AG09309 (cell line): ENCODE measurements at places on chromosomes 1 and 21.

- no peak for DNase-seq
Measured at GRCh38 chr21:30257773-30258172, 25.0 kb downstream of the KRTAP24-1 start.

GRCh38 chr1:178619042-178619927 is 105.8 kb upstream of the RALGPS2 start:
- DNase-seq = no peak

DNA sequence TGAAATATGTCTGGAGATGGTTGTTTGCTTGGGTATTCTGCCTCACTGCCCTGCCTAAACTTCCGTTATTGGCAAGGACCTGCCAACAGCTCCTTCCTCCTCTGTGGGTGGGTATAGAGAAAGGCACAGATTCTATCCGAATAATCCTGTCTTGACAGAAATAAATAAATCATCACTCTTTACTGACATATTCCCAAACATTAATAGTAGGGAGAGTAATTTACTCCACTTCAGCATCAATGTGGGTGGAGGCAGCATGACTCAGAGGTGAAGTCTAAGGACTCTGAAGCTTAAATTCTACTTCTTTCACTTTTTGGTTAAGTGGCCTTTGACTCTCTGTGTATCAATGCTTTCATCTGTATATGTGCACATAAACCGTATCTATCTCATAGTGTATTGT is 2.9 kb downstream of the CD84 start:
- no peak for DNase-seq

DNA sequence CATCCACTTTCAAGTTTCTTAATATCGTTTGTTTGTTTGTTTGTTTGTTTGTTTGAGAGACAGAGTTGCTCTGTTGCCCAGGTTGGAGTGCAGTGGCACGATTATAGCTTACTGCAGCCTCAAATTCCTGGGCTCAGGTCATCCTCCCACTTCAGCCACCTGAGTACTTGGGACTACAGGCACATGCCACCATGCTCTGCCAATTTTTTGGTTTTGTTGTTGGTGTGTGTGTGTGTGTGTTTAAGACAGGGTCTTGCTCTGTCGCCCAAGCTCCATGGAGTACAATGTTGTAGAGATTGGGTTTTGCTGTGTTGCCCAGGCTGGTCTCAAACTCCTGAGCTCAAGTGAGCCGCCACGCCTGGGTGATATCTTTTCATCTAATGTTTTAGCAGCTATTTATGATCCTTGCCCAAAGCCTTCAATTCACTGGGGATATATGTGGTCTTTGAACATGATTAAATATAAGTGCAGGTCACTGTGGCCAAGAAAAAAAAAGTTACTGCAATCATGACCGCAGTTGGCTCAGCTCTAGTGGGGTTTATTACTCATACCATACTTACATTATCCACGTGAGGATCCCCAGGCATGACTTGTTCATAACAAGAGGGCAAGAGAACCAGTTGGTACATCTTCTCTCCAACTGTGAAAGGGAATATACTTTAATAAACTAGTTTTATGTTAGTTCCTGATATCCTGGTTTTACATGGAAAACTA is 8.0 kb downstream of the RRP1B start:
- DNase-seq = peak; percentile 70

- DNase-seq = no peak
Measured at GRCh38 chr1:205578780-205579571, 52.8 kb downstream of the ELK4 start.

GRCh38 chr1:172086137-172086536 is 244.8 kb downstream of the DNM3 start:
- no peak for DNase-seq

GRCh38 chr1:183862967-183863366 is 58.0 kb downstream of the RGL1 start:
- DNase-seq = no peak

DNA sequence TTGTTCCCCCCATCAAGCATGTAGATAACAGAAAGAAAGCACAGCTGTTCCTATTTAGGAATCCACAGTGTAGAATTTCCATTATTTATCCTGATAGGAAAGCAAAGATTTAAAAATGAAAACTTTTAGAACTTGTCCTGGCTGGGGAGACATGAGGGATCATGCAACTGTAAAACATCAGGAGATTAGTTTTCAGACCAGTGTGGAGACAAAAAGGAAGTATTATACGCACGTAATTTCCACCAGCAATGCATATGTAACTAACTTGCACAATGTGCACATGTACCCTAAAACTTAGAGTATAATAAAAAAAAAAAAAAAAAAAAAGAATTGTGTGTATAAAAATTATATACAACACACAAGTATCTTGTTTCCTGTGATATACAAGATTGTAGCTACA is 172.4 kb downstream of the NEGR1 start:
- no peak for DNase-seq

DNA sequence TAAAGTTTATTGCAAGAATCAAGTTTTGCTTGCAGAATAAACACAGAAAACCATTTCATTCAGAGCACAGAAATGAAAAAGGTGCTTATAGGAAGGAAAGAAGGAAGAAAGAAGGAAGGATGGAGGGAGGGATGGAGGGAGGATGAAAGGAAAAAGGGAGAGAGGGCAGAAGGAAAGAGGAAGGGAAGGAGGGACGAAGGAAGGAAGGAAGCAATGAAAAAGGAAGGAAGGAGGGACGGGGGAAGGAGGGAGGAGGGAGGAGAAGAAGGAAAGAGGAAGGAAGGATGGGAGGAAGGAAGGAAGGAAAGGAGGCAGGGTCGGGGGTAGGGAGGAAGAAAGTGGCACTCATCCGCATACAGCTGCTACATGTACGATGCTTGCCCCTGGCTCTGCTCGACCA is 104.9 kb upstream of the GCLM start:
- DNase-seq = no peak

GRCh38 chr1:10889650-10890353 is 93.4 kb upstream of the CASZ1 start:
- DNase-seq = no peak

DNA sequence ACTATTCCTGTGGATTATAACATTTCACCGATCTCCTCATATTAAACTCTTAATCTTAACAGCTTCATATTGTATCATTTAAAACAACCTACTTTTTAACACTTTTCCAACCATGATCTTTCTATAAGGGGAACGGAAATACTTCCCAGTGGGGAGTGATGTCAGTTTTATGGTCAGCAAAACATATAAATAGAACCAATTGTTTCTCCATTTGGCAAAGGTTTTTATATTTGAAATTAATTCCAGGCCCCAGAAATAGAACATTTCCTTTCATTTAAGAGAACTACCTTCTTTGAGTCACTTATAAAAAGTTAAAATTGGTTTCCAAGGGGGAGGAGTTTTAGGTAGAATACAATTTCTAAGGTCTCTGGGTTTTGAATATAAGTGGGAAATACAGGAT is 189.6 kb downstream of the TGFBR3 start:
- DNase-seq = no peak

DNA sequence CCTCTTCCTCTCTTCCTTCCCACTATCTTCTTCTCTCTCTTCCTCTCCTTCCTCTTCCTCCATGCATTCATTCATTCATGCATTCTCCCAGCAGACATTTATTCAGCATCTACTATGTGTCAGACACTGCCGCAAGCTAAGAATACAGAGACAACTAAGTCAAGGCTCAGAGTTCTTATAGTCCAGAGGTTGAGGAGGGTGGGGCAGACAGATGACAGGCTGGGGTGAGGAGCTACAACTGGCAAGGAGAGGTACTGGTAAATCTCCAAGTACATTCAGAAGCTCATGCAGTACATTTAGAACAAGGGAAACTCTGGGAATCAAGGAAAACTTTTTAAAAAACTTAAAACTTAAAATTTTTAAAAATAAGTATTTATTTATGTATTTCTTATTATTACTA is 56.4 kb upstream of the FMOD start:
- DNase-seq = no peak

GRCh38 chr21:29080454-29080941 is 7.0 kb upstream of the CCT8 start:
- no peak for DNase-seq

GRCh38 chr1:16239972-16240491 is 3.0 kb upstream of the CPLANE2 start:
- DNase-seq = no peak

DNA sequence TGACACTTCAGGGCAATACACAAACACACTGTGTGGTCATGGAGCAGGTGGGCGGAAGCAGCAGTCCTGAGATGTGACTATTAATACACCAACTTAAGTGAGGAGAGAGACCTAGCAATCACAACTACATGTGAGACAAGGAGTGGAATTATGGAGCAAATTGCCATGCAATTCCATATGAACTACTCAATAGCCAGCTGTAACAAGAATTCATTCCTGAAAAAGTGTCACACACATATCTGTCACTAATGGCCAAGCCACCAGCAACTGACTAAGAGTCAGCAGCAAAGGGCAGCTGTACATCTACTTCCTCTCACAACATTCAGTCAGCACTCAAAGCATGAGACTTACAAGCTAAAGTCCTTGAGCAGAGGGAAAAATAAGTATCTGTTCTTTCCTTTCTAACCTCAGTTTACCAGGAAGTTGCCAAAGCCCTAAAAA is 46.2 kb downstream of the GPR3 start:
- DNase-seq = no peak

GRCh38 chr1:94285031-94285654 is 47.8 kb upstream of the ARHGAP29 start:
- no peak for DNase-seq

- peak; percentile 17 for DNase-seq
Measured at GRCh38 chr1:25608488-25609178, 8.0 kb upstream of the MAN1C1 start.

GRCh38 chr1:38662126-38662525 is 197.4 kb downstream of the RRAGC start:
- DNase-seq = no peak

DNA sequence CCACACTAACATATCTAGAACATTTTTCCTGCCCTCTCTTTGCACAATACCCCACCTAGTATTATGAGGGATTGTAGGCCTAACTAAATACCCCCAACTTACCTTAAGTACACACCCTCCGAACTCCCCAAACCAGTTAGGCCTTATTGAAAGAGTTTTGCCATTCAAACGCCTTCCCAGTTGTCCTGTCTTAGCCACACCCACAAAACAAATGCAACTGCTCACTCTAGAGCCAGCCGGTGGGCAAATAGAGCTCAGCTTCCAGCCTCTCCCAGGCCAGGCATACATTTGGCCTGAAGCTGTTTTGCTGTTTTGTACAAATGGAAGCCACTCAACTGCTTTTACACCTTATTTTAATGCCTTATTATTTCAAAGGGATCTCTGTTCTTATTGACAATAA is 224.2 kb upstream of the RUNX1 start:
- no peak for DNase-seq

DNA sequence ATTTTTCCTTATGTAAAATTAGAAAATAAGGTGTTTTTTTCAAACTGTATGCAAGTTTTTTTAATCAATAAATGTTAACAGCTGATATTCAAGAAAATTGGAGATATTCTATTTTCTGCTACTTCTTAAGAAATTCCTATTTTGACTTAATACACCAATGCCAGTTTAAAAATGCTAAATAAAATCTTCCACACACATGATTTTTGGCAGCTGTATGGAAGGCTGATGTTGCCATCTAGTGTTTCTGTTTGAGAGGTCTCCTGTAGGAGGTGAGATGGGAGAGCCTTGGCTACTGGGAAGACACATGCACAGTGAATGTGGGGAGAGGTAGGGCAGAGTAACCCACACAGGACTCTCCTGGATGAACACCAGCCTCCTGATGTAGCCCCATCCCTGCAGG is 29.2 kb upstream of the OR2B11 start:
- no peak for DNase-seq

GRCh38 chr1:103911450-103911849 is 161.8 kb downstream of the AMY1C start:
- no peak for DNase-seq

GRCh38 chr1:227174164-227174563 is 144.1 kb downstream of the CDC42BPA start:
- peak; percentile 53 for DNase-seq

DNA sequence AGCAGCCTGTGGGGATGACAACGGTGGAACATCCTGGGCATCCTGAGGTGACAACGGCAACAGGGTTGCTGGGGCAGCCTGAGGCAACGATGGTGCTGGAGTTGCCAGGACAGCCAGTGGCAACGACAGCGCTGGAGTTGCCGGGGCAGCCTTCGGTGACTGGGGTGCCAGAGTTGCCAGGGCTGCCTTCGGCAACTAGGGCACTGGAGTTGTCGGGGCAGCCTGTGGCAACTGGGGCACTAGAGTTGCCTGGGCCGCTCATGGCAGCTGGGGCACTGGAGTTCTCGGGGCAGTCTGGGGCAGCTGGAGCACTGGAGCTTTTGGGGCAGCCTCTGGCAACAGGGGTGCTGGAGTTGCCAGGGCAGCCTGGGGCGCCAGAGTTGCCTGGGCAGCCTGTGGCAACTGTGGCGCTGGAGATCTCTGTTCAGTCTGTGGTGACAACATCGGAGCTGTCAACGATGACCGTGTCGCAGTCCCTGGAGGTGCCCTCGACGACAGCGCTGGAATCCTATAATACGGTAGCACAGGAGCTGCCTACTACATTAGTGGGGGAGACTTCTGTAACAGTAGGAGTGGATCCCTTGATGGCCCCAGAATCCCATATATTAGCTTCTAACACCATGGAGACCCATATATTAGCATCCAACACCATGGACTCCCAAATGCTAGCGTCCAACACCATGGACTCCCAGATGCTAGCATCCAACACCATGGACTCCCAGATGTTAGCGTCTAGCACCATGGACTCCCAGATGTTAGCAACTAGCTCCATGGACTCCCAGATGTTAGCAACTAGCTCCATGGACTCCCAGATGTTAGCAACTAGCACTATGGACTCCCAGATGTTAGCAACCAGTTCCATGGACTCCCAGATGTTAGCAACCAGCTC is 8.2 kb downstream of the SON start:
- no peak for DNase-seq

- no peak for DNase-seq
Measured at GRCh38 chr1:21385022-21385421, 54.9 kb upstream of the NBPF3 start.

DNA sequence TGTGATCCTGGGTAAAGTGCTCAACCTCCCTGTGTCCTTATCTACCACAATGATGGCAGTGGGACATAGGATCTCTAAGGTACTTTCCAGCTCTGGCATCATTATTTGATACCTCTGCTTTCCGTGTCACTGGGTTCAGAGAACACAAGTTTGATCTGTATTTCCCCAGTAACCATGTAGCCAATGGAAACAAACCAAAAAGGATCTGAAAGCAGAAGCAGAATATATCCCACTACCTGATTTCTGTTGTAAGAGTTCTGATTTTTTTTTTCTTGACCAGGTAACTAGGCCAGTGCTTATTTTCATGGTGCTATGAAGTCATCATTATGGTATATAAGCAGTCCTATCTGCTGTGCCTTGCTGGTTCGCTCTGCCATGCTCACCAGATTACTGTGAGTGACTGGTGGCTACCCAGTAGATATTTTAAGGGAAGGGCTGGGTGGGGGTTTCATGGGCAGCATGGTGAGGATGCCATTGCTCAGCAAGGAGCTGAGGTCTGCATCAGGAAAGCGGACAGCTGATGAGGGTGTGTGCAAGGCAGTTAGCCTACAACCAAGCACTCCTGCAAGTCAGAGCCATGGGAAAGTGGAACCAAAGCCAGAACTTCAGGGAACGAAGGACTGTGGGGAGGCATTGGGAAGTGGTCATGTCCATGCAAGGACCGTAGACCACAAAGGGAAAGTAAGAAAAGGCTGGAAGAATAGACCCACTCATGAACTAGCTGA is 104.9 kb upstream of the EDEM3 start:
- DNase-seq = no peak

- DNase-seq = no peak
Measured at GRCh38 chr1:11543796-11544195, 64.8 kb downstream of the DISP3 start.

GRCh38 chr1:147605591-147605990 is 64.3 kb downstream of the BCL9 start:
- DNase-seq = no peak

GRCh38 chr1:180230791-180231505 is 884 bp downstream of the LHX4 start:
- DNase-seq = no peak
